ENCODE measurements at places on chromosomes 3 and 15. TPM values are rescaled to one million over a fixed set of nuclear protein-coding genes. Genes with fewer than 3 reads are reported as not detected.

DNA sequence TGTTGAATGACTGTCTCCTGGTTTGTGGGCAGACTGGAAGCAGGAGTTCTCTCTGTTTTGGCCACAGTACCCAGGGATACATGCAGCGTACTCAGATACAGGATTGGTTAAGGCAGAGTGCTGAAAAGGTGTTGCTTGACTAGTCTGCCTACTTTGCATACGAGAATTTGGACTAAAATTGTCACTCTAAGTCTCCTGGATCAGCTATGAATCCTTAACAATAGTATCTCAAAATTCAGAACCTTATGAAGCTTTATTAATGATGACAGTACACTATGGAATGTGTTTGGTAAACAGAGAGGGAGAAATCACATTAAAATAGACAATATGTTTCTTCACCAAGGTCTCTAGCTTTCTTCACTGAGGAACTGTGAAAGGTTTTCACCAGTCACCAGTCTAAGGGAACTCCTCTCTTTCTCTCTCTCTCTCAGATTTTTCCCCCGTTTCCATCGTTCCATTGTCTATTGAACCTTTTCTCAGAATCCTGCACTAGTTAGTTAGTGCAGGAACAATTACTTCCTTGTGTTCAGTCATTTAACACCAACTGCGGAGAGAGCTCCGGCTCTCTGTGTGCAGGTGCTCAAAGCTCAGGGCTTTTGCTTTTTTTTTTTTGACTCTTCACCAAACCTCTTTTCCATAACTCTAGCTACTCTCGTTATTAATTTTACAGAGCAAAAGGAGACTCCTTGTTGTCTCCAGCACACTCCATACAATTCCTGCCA is 85.9 kb upstream of the FNDC3B start:
- no peak for DNase-seq

DNA sequence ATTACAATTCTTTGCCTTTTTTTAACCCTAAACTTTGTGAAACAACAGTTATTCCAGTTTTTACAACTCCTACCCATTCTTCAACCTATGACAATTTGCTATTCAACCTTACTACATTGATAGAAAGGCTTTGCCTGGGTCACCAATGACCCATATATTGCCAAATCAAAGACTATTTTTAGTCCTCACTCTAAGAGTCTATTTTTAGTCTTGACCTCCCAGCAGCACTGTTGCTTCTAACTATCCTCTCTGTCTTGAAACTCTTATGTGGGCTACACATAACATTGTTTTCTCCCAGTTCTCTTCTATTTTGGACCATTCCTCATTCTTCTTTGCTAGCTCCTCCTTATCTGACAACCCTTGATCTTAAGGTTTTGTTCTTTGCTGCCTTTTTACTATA is 71.4 kb downstream of the C3orf80 start:
- no peak for DNase-seq

DNA sequence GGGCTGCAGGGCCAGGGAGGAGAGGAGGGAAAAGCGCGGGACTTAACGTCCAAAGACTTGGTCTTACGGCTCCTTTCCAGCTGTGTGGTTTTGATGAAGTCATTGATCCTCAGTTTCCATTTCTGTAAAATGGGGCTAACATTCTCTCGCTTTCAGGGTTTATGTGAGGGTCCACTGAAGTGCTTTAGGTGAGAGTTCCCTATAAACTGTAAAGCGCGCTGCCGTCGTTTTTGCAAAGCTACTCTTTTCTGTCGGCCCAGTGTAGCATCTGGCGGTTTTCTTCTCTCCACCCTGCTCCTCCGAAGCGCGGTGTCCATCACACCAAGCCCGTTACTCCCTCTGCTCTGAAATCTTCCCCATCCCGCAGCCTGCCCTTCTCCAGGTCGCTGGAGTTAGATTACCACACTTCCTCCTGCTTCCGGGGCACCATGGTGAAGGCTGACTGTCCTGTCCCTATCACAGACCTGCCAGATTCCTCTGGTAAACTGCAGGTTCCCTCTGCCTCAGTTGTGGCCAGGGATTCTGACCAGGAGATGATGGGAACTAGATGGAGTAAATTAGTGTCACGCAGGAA is 702 bp upstream of the DNAJC17 start:
- no peak for DNase-seq

- DNase-seq, result no peak
Observed at GRCh38 chr3:180973543-180973942, 16.0 kb downstream of the DNAJC19 start.

GRCh38 chr3:19886404-19886803 is 47.6 kb downstream of the EFHB start:
- no peak for DNase-seq

DNA sequence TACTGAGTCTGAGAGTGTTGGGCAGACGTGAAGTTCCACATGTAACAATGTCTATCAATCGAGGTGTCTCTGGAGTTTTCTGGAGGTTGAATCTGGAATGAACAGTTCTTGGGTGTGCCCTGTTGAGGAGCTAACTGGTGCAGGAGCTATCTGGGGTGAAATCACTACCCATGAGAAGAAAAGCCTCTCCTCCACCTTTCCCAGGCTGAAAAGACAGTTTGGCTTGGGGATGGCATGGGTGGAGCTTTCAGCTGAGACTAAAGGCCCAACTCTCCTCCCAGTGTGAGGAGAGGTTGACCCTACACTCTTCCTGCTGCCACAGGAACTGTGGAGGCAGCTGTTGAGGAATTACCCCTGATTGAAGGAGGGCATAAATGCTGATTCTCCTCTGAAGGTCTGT is 54.4 kb upstream of the LRRFIP2 start:
- DNase-seq, result no peak

ITIH3 gene
- not detected for polyA plus RNA-seq

GRCh38 chr3:153744889-153745288 is 376.3 kb upstream of the ARHGEF26 start:
- no peak for DNase-seq

DNA sequence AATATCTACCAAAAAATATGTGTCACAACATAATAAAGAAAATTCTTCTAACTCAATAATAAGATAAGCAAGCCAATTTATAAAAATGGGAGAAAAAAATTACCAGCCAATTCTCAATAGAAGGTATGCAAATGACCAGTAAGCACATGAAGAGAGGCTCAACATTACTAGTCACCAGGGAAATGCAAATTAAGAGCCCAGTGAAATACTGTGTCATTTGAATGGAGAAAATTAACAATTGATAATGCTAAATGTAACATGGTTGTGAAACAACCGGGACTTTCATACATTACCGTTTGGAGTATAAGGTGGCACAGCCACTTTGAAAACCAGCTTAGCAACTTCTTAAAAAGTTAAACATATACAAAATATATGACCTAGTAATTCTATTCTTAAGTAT is 460.7 kb downstream of the IGSF11 start:
- no peak for DNase-seq

GRCh38 chr3:74075241-74075640 is 450.5 kb upstream of the PDZRN3 start:
- DNase-seq, result no peak

Data from GM23338 (cell line).